ENCODE measurements at places on chromosomes 5 and 9.

DNA sequence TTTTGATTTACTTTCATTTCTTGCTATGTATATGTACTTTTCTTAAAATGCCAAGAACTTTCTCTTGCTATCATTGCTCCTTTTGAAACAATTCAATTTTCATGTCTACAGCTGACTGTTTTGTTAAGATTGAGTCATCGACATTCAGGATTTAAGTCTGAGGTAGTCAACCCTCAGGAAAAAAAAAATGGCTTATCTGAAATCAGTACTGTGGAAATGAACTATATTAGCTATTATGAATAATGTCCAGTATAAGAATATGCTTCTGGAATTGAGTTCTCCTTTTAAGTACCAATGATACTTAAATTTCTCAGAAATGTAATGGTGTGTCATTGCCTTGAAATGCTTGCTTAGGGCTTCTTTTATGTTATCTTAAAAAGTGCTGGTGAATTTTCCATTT, 37.9 kb downstream of the TNFAIP8 start:
- DNase-seq: no peak

DNA sequence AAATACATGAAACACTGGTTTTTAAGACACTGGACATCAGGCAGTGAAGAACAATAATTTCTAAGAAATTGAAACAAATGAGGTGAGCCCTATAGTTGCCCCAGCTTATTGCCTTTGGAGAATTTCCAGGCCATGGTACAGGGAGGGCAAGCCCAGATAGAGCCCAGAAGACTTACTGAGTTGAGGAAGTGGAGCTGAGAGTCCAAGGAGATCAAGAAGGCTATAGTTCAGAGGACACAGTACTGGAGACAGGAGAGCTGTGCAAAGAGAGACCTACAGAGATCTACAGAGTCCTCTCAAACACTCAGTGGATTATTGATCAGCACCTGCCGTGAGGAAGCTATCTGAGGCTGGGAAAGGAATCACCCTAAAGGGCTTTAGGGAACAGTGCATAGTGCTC, 112.6 kb downstream of the GALNT10 start:
- DNase-seq: no peak

DNA sequence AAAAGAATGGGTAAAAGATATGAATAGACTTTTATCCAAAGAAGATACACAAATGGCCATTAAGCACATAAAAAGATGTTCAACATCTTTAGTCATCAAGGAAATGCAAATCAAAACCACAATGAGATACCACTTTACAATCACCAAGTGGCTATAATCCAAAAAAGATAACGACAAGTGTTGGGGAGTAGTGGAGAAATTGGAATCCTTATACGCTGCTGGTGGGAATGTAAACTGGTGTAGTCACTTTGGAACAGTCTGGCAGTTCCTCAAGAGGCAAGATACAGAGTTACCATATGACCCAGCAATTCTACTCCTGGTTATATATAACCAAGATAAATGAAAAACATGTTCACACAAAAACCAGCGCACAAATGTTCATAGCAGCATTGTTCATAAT, 234.9 kb downstream of the SPATA31D1 start:
- peak; percentile 16 for DNase-seq

DNA sequence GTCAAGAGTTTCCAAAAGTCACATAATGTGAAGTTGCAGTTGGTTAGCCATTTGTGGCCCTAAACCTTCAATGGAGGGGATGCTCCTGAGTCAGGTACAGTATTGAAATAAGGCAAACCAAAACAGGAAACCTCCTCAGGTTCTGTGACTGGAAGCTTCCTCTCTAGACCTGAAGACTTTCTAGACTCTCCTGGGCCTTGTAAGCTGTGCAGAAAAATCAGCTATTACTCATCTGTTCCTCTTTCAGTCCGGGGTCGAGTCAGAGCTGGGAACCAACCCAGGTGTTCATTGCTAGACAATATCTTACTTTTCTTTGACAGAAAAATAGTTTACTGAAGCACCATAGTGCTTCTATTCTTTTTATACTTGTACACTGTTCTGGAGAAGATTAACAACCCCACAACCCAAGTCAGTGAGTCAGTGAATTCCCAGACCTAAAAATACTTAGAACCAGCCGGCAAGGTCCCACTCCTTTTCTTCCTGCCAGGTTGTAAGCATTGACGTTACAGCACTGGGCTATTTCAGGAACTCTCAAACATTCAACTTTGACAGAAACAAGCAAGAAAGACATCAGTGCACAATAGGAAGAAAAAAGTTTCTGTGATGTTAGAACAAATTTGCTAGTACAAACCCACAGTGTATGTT, 47.3 kb downstream of the FSTL4 start:
- no peak for DNase-seq

GRCh38 chr5:2335125-2335732, 416.2 kb downstream of the IRX2 start:
- DNase-seq: no peak
